ENCODE measurements at places on chromosomes 3 and 15. TPM values are rescaled to one million over a fixed set of nuclear protein-coding genes. Genes with fewer than 3 reads are reported as not detected.

Gene GPR87
- 2.7 TPM for total RNA-seq

Gene PYGO1
- 7.7 TPM for total RNA-seq

Gene ISL2
- total RNA-seq = 4.3 TPM

Gene CSPG4
- 0.12 TPM for total RNA-seq

Gene SNURF
- 10.8 TPM for total RNA-seq

Gene TRH
- not detected for total RNA-seq

Gene MOBP
- total RNA-seq = not detected

Gene ATP8B4
- 0.99 TPM for total RNA-seq

Gene ALS2CL
- total RNA-seq = 7.8 TPM

Gene ZIC4
- not detected for total RNA-seq

Gene FSTL1
- 42.8 TPM for total RNA-seq

Gene RYR3
- total RNA-seq = 0.07 TPM

Gene DPPA2
- not detected for total RNA-seq

Gene SLC9A9
- 0.23 TPM for total RNA-seq

Gene ATP13A5
- total RNA-seq = not detected

Gene SV2B
- total RNA-seq = 0.12 TPM

Gene PCBP4
- 14.2 TPM for total RNA-seq

Gene ANKUB1
- total RNA-seq = not detected

Gene SPRED1
- 9.6 TPM for total RNA-seq
